ENCODE measurements at places on chromosomes 4 and X. TPM values are rescaled to one million over a fixed set of nuclear protein-coding genes. Genes with fewer than 3 reads are reported as not detected.

DNA sequence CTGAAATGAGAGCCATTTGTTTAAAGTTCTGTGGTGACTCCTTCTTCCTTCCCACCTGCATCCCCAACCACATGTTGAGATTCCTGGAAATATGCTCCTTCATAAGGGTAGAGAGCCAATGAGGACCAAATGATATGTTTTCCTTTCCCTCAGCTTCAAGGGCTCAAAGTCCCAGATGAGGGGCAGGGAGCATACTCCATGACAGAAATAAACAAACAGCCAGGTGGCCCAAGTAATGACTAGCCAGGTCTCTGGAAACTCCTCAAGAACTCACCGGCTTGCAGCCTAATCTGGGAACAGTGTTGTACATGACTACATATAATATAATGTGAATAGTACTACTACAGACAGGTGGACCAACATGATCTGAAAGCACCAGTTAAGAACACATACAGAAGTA lies 392.3 kb downstream of the PACRGL start:
- H3K36me3 ChIP-seq, result no peaks in the 10 kb centered on the region
- no peak for DNase-seq
- H3K27ac ChIP-seq, result no peak overlapping the region
- H3K27me3 ChIP-seq, result no peaks in the 10 kb centered on the region

GRCh38 chr4:174058846-174059245 lies 224.6 kb downstream of the FBXO8 start:
- H3K4me1 ChIP-seq, result peaks cover 8% of the 10 kb centered on the region
- H3K4me3 ChIP-seq, result no peak overlapping the region
- no peaks in the 10 kb centered on the region for H3K27me3 ChIP-seq
- H3K27ac ChIP-seq, result no peak overlapping the region
- H3K36me3 ChIP-seq, result no peaks in the 10 kb centered on the region

GRCh38 chr4:44632089-44632488 lies 19.3 kb downstream of the YIPF7 start:
- H3K36me3 ChIP-seq, result no peaks in the 10 kb centered on the region
- no peak overlapping the region for H3K4me3 ChIP-seq
- no peak for DNase-seq

GRCh38 chrX:140503714-140504351 lies 1.0 kb downstream of the SOX3 start:
- H3K27me3 ChIP-seq, result peaks cover 67% of the 10 kb centered on the region
- H3K36me3 ChIP-seq, result no peaks in the 10 kb centered on the region
- H3K27ac ChIP-seq, result no peak overlapping the region
- H3K4me1 ChIP-seq, result peaks cover 35% of the 10 kb centered on the region

- no peak overlapping the region for H3K27ac ChIP-seq
- H3K4me3 ChIP-seq, result no peak overlapping the region
- no peaks in the 10 kb centered on the region for H3K27me3 ChIP-seq
- H3K36me3 ChIP-seq, result no peaks in the 10 kb centered on the region
- no peaks in the 10 kb centered on the region for H3K4me1 ChIP-seq
These were observed 198.6 kb downstream of the MAGEB5 start for GRCh38 chrX:26414534-26414933.

The TMSB15C gene
- 7.6 TPM for total RNA-seq

The FAM236C gene
- total RNA-seq, result not detected

The RHOH gene
- total RNA-seq, result 1.4 TPM

All from sigmoid colon (tissue), 7 donors.